SK-MEL-5 (cell line): ENCODE measurements at places on chromosomes 2 and 18.

DNA sequence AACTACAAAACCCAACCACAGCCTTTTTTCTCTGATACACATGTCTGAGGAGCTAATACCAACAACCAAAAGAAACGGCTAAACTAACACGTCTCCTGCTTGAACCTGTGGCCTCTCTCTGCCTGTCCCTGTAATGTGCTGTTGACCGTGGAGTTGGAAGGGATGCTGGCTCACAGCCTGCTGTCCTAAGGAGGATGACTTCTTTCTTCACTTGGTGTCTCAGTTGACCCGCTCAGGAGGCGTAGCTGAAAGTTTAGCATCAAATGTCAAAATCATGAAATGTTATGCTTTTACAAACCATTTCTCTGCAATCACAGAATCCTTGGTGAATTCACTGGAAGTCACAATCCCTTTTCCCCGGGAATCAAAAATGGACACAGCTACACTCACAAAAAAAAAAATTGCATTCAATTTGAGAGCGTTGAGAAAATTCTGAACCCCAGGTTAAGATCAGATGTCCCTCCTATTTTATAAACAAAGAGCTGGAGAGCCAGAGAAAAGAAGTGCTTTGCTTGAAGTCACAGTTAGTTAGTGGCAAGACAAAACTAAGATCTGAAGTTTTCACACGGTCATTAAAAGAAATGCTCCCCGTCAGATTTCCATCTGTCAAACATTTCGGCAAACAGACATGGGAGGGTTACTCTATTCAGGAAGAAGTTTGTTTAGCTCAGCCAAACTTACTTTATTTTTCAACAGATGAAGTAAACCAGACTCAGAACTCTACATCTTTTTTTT is 74.3 kb downstream of the IRS1 start:
- DNase-seq, result no peak

GRCh38 chr18:56982766-56983165 is 164.1 kb upstream of the BOD1L2 start:
- no peak for DNase-seq

DNA sequence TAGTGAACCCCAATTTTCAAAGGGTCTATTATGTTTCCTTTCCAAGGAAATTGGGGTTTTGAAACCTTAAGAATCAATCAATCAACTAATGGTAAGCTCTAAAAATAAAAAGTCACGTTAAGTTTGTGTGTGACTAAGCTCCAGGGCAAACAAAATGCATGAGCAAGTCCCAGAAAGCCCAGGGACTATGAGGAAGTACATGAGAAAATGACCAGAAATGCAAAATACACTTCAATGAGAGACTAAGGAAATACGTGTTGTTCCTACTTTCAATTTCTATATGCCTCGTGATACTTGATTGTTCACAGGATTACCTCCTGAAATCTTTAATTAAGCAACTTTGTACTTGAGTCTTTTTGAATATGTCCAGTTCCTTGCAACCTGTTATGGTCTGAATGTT is 684.4 kb upstream of the SYT4 start:
- no peak for DNase-seq

GRCh38 chr2:128536925-128537620 is 218.4 kb upstream of the HS6ST1 start:
- peak; percentile 26 for DNase-seq

DNA sequence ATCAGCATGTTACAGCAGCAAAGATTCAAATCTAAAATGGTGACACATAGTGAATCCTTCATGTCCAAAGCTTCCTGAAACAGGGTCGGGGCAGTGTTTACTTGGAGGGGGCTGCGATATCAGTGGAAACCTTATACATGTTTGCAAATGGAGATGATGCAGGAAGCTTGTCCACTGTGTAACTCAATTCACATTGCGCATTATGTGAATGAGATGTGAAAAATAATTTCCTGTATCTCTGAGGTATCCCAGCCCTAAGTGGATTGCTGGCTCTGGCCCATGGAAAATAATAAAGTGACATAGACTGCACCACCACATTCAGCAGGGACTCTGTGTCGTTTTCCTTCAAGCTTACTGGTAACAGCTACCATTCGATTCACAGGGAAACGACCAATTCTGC is 505.5 kb downstream of the GALR1 start:
- DNase-seq, result no peak

DNA sequence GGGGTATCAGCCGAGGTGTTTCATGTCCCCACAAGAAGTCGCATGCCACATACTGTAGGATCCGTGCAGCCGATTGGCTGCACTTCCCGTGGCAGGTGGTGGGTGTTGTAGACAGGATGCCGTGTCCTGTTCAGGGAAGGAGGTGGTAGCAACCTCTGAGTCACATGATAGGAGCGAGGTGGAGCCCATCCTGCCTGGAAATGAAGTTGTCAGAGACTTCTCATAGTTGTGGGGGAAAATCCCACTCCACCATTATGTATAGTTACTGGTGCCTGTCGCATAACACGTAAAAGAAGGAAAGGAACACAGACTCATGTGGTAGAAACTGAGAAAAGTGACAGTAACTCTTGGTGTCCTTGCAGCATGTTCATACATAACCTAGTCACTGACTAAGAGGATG is 91.4 kb upstream of the IL1R2 start:
- no peak for DNase-seq

DNA sequence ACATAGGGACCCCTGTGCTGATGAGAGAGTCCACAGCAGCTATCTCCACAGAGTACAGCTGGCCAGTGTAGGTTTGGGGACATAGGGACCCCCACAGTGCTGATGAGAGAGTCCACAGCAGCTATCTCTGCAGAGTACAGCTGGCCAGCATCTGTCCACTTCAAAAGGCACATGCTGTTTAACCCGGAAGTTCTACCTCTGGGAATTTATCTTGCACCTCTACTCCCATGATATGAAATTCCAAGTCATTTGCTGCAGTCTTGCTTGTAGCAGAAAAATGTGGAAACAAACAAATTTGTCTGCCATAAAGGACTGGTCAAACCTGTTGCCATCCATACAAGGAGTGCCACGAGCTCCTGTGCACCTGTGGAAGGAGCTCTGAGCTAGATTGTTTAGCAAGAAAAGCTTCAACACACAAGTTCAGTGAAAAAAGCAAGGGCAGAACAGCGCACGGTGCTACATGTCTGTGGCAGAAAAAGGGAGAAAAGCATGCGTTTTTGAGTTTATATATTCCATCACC is 33.1 kb downstream of the LRRFIP1 start:
- no peak for DNase-seq

GRCh38 chr2:101883860-101884259 is 107.9 kb upstream of the IL1R2 start:
- DNase-seq, result peak; percentile 68

DNA sequence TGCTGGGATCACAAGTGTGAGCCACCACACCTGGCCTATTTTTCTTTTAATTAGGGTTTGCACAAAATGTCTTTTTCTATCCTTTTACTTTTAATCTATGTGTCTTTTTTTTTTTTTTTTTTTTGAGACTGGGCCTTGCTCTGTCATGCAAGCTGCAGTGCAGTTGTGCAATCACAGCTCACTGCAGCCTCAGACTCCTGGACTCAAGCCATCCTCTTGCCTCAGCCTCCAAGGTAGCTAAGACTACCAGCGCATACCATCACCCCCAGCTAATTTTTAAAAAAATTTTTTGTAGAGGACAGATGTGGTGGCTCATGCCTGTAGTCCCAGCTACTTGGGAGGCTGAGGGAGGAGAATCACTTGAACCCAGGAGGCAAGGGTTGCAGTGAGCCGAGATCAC is 27.1 kb downstream of the ADCY3 start:
- DNase-seq, result no peak

DNA sequence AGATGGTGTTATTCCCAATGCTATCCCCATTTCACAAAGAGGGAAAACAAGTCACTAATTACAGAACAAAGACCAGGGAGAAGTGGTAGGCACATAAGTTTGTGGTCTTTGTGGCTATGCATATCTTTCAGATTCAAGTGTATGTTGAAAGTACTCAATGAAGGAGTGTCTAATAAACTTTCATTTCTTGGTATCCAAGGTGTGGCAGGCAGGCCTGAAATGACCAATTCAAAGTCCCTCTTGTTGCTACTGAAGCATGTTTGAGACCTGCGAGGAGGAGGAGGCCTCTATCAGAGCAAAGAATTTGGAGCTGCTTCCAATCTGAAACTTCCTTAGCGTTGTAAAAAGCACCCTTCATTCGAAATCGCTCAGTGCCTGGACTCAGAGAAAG is 60.9 kb upstream of the KLF7 start:
- DNase-seq, result no peak

DNA sequence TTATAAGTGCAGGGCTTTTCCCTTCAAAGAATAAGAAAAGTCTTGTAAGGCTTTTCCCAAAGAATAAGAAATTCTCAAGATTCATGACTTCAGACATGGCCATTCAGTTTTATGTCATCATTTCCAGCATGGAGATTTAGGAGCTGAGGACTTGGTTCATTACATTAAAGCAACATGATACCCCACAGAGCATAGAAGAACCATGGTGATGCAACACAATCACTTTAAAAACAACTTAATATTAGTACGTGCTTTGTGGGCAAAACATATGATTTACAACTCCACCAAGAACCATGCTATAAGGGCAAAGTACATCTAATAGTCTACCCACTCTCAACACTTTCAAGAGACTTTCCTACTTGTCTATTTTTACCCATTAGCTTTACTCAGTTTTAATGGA is 214.4 kb downstream of the SRBD1 start:
- DNase-seq, result no peak

DNA sequence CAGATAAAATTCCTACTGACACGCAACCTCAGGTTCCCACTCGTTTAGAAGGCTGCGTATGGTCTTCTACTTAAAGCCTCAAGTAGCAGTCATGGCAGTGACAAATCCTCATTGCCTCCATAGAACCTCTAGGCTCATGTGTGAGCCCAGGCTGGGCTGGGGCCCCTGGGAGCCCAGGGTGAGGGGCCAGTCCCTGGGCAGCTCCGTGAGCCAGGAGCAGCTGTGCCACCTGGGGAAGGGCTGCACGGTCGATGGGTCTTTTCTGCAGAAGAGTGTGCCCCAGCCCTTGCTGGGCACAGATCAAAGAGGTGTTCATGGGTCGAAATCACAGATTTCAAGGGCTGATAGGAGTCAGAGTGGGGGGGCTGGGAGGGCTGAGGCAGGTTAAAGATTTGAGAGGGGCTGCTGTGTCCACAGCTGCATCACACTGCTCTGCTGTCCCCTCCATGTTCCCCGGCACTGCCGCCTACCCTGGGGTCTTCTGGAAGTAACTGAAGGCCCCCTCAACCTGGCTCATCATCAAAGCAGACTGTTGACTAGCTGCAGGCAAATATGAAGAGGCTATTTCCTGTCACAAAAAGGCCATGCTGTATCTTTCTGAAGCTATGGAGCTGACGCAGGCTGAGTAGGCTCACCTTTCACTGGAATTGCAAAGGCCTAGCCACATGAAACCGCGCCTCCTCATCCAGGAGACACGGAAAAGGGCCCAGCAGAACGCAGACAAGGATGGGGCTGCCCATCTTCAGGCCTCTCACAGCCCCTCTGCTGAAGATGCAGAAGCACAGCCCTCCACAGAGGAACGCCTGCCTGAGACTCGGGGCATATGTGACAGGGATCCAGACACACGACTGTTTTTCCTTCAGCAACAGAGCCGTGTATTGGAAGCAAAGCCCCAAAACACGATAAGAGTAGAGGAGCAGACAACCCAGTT is 35.7 kb upstream of the ALPP start:
- no peak for DNase-seq

GRCh38 chr2:120210270-120210693 is 12.9 kb downstream of the TMEM185B start:
- no peak for DNase-seq

GRCh38 chr2:20448246-20448976 is 1.5 kb downstream of the RHOB start:
- no peak for DNase-seq

GRCh38 chr2:226429476-226429875 is 370.1 kb downstream of the IRS1 start:
- no peak for DNase-seq

DNA sequence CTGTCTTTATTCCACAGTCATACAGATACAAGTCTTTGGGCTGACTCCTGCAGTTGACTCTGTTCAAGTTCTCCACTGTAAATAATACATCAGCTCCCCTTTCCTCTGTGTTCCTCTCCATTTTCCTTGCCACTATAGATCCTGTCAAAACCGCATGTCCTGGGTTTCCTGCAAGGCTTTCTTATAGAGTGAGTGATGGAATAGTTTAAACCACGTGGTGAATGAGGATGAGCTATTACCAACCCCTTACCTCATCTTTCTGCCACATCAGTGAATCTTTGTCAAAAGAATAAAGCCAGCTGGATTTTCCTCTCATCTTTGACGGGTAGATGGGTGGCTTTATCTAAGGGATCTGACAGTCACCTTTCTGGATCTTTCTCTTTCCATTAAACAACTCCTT is 3.9 kb upstream of the GALNT14 start:
- no peak for DNase-seq

- no peak for DNase-seq
These were observed 30.0 kb downstream of the ADCYAP1 start for GRCh38 chr18:934518-935133.

DNA sequence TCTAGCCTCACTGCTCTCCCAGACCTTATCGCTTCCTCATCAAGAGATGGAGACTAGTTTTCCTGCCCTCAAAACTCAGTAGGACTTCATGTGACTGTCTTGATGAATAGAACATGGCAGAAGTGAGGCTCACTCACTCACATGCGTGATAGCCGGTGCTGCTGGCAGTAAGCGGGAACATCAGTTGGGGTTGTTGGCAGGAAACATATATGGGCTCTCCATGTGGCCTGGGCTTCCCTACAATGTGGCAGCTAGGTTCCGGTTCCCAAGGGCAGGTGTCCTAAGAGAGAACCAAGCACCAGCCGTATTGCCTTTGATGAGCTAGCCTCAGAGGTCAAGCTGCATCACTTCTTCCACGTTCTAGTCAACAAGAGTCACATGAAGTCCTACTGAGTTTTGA is 15.2 kb upstream of the FAHD2A start:
- DNase-seq, result no peak

- no peak for DNase-seq
These were observed 123.1 kb upstream of the NDUFV2 start for GRCh38 chr18:8979258-8979988.

GRCh38 chr2:118568700-118569099 is 278.7 kb downstream of the EN1 start:
- DNase-seq, result no peak

DNA sequence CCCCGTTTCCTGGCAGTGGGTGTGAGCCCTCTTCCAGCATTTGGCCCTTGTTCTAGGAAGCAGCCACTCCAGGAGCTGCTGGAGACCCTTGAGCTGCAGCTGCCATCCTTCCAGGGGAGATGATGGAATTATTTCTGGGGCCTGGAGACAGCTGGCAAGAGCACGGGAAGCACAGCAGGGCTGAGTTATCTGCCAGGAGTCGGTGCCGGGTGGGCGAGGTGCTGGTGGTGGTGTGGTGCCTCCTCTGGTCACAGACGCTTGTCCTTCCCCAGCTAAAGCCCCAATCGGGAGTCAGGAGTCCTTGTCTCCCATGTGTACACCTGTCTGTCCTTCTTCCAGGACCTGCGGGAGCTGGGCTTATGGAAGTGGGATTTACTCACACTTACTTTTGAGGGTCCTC is 36.0 kb downstream of the DPYSL5 start:
- DNase-seq, result no peak

DNA sequence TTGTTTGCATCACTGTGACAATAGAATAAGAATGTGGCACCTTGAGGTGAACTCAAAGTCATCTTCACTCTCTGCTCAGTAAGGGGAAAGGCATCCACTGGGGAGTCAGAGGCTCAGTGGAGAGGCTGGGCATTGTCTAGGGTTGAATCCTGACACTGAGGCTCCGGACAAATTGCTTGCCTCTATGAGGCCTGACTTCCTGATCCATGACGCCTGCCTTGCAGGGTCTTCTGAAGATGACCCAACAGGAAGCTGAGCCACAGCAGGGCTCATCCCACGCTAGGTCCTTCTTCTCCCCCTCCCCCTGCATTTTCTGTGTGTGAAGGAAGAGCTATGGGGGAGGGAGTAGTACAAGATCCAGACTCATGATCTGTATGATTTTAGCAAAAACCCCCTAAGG is 265.1 kb downstream of the SH3BP4 start:
- no peak for DNase-seq
